C1 segment of cervical spinal cord (tissue), 14 donors: ENCODE measurements at places on chromosomes 7 and 10.

DNA sequence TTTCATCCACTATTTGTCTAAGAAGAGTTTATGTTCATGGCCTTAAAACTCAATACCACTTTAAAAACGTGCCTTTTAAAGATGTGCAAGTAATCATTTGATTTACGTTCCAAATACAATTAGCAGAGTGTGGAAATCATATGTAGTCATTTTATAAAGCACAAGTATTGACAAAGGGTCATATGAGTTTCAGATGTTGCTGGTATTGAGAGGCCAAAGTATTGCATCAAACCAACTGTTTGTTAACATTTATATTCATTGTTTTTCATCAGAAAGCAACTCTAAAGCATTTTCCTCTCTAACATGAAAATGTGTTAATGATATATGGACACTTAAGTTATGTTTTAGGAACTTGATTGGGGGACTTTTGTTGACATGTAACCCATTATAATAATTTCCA, 11.5 kb upstream of the TSGA13 start:
- DNase-seq = no peak

GRCh38 chr10:13525663-13526062, 3.2 kb downstream of the BEND7 start:
- DNase-seq = no peak

- DNase-seq = peak; percentile 39
Observed at GRCh38 chr10:101889256-101890210, 45.9 kb upstream of the KCNIP2 start.

DNA sequence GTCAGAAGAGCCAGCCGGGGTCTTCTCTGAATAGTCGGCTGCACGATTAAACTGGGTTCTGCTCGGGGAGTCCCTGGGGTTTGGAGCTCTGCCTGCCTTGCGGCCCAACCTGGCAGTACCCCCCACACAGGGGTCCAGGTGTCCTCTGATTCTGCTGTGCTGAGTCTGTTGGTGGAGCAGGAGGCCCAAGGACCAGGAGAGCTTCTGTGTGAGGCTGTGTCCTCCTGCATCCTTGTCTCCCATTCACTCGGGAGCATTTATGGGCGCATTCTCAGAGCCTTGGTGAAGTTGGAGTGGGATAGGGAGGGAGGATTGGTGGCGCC, 14.2 kb downstream of the INPP5A start:
- no peak for DNase-seq

- DNase-seq = no peak
Observed at GRCh38 chr7:87028636-87029035, 30.8 kb downstream of the ELAPOR2 start.
